Hepatocyte (in vitro differentiated cells): ENCODE measurements at places on chromosomes 1 and 21. TPM values are rescaled to one million over a fixed set of nuclear protein-coding genes. Genes with fewer than 3 reads are reported as not detected.

- H3K4me1 ChIP-seq, result peaks cover 16% of the 10 kb centered on the region
- no peak overlapping the region for H3K27ac ChIP-seq
- no peaks in the 10 kb centered on the region for H3K36me3 ChIP-seq
These were observed 163.1 kb downstream of the DYRK1A start for GRCh38 chr21:37529649-37530048.

The LENEP gene
- not detected in 2 replicates for polyA plus RNA-seq

GRCh38 chr1:186620566-186621350 is 59.5 kb downstream of the PTGS2 start:
- H3K27me3 ChIP-seq, result no peaks in the 10 kb centered on the region
- DNase-seq, result no peak
- no peaks in the 10 kb centered on the region for H3K36me3 ChIP-seq

- H3K27me3 ChIP-seq, result no peaks in the 10 kb centered on the region
- H3K27ac ChIP-seq, result peak overlapping the region; percentile 73
- DNase-seq, result peak; percentile 65
- H3K36me3 ChIP-seq, result peaks cover 9% of the 10 kb centered on the region
- H3K4me3 ChIP-seq, result no peak overlapping the region
These were observed 58.0 kb downstream of the ACP6 start for GRCh38 chr1:147612366-147612765.

DNA sequence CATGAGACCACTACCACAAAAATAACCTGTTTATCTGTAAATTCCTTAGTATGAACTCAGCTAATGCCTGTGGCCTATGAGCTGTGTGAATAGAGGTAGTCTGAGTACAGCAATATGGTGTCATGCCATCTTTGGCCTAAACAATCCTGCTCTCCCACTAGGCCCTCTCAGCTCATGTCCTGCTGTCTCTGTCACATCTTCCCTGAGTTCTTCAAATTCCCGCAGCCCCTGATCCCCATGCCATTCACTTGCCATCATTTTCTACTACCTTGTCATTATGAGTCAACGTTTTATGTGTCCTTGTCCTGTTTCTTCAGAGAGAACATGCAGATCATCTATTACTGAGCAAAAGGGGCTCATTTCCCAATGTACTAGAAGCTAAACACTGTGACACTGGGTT is 125.6 kb downstream of the SPATA46 start:
- H3K27ac ChIP-seq, result no peak overlapping the region
- no peak overlapping the region for H3K4me3 ChIP-seq
- H3K4me1 ChIP-seq, result peaks cover 6% of the 10 kb centered on the region
- no peaks in the 10 kb centered on the region for H3K36me3 ChIP-seq
- no peaks in the 10 kb centered on the region for H3K27me3 ChIP-seq
